ENCODE measurements at places on chromosomes 2 and 18. TPM values are rescaled to one million over a fixed set of nuclear protein-coding genes. Genes with fewer than 3 reads are reported as not detected.
A peak's percentile ranks its signal among the peaks of the same experiment; 100 is the strongest.

OTOF gene
- 0.09 TPM for total RNA-seq

MTA3 gene
- 21.6 TPM for total RNA-seq

SEMA4F gene
- total RNA-seq, result 1.6 TPM

DNA sequence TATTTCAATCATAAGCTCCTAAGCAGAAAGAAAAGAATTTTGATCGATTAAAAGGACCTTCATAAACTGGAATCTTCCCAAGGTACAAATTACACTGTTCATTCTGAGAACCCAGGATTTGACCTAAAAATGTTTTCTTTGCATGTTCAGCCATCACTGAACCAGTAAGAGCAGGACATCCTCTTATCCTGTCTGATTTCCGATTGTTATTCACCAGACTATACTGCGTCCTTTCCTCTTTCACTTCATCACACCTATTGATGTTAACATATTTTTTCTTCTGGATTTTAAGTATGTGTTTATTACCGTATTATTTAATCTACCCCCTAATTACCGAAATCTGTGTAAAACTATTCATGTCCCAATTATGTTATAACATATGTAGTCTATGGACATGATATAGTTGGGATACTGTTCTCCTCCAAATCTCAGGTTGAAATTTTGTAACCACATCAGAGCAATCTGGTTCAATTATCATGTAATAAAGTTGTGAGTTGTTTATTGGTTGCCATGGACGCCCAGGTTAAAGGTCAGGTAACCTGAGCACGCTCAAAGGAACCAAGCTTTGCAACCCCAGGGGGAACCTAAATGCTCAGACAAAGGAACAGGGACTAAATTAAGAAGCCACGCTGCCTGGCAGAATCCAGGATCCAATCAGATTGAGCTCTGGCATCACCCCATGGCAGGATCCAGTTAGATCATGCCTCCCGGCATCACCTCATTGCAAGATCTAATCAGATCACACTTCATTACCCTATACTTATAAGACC, 11.6 kb upstream of the TBC1D8 start:
- no peaks in the 10 kb centered on the region for H3K27me3 ChIP-seq
- no peaks in the 10 kb centered on the region for H3K36me3 ChIP-seq
- DNase-seq, result no peak
- H3K27ac ChIP-seq, result no peak overlapping the region

TWIST2 gene
- total RNA-seq, result 1.9 TPM

GRCh38 chr18:10100941-10101701, 187.3 kb downstream of the VAPA start:
- no peak overlapping the region for H3K27ac ChIP-seq
- H3K36me3 ChIP-seq, result no peaks in the 10 kb centered on the region
- H3K4me3 ChIP-seq, result no peak overlapping the region
- no peaks in the 10 kb centered on the region for H3K27me3 ChIP-seq

- H3K4me1 ChIP-seq, result no peaks in the 10 kb centered on the region
- H3K27ac ChIP-seq, result no peak overlapping the region
- no peak overlapping the region for H3K4me3 ChIP-seq
- no peaks in the 10 kb centered on the region for H3K27me3 ChIP-seq
- H3K36me3 ChIP-seq, result no peaks in the 10 kb centered on the region
These were observed 83.0 kb downstream of the ADD2 start for GRCh38 chr2:70684846-70685622.

DNA sequence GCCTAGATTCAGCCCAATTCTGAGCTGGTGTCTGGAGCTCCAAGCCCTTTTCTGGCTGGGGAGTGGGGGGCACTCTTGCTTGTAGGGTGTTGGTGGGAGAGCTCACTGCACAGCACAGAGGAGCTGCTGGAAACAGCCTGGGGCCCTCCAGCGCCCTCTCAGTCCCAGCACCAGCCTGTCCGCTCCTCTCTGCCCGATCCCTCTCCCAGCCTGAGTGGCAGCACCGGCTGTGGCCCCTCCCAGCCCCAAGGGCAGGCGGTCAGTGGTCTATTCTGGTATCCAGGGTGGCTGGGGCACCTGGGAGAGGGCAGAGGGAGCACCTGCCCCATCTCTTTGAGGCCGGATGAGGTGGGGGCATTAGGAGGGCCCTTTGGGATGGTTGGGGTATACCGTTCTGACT, 13.2 kb upstream of the DES start:
- H3K4me1 ChIP-seq, result peaks cover 30% of the 10 kb centered on the region
- peak; percentile 96 for DNase-seq

Measured in gastrocnemius medialis (tissue), 4 donors.